Endodermal cell (in vitro differentiated cells): ENCODE measurements at places on chromosomes 3 and 15.

- no peak overlapping the region for H3K27ac ChIP-seq
- DNase-seq: no peak
- peaks cover 4% of the 10 kb centered on the region for H3K4me1 ChIP-seq
- H3K4me3 ChIP-seq: no peak overlapping the region
These were observed 149.3 kb upstream of the SLC2A2 start for GRCh38 chr3:171175741-171176234.

- H3K27ac ChIP-seq: no peak overlapping the region
- H3K36me3 ChIP-seq: no peaks in the 10 kb centered on the region
- no peak overlapping the region for H3K4me3 ChIP-seq
These were observed 113.4 kb upstream of the C2CD4B start for GRCh38 chr15:62278534-62278933.

GRCh38 chr3:157327018-157327417, 109.6 kb upstream of the PTX3 start:
- no peaks in the 10 kb centered on the region for H3K36me3 ChIP-seq
- no peak overlapping the region for H3K27ac ChIP-seq
- no peak overlapping the region for H3K4me3 ChIP-seq

- no peaks in the 10 kb centered on the region for H3K36me3 ChIP-seq
- H3K4me1 ChIP-seq: no peaks in the 10 kb centered on the region
- H3K4me3 ChIP-seq: no peak overlapping the region
- no peaks in the 10 kb centered on the region for H3K27me3 ChIP-seq
These were observed 123.0 kb upstream of the STAC start for GRCh38 chr3:36257158-36257852.

- no peak overlapping the region for H3K4me3 ChIP-seq
- peaks cover 14% of the 10 kb centered on the region for H3K4me1 ChIP-seq
- H3K36me3 ChIP-seq: no peaks in the 10 kb centered on the region
- no peaks in the 10 kb centered on the region for H3K27me3 ChIP-seq
These were observed 92.4 kb upstream of the DAZL start for GRCh38 chr3:16697443-16698147.

GRCh38 chr15:36590838-36591237, 11.4 kb downstream of the CDIN1 start:
- no peak overlapping the region for H3K27ac ChIP-seq
- no peaks in the 10 kb centered on the region for H3K27me3 ChIP-seq
- no peaks in the 10 kb centered on the region for H3K4me1 ChIP-seq

DNA sequence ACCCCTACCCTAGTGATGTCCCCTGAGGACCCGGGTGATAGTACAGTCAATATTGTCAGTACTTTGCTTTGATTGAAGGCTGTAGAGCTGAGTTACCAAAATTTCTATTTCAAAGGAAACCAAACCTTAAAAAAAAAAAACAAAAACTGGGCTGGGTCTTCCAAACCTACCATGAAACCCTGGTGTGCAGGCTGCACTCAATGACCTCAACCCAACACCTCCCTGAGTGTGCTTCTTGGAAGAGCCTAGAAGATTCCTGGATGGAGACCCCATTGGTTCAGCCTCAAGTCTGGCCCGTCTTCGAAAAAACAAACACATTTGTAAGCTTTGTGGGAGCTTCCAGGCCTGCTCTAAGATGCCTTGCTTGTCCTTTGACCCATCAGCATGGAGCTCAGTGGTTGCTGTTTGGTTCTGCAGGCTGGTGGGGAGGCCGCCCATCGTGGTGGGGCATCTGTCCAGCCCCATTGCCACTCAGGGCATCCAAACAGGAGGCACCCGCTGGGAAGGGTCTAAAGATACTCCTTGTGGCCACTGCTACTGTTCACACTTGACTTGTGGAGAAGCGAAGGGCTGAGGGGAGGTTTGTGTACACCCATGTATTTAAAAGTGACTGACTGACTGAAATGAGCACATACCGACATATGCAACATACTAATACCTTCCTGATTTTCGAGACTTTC, 32.2 kb downstream of the CRTAP start:
- no peaks in the 10 kb centered on the region for H3K4me1 ChIP-seq
- no peaks in the 10 kb centered on the region for H3K27me3 ChIP-seq
- no peak overlapping the region for H3K27ac ChIP-seq

GRCh38 chr3:116015931-116016330, 392.6 kb downstream of the GAP43 start:
- DNase-seq: no peak
- no peaks in the 10 kb centered on the region for H3K4me1 ChIP-seq
- H3K27me3 ChIP-seq: no peaks in the 10 kb centered on the region
- H3K36me3 ChIP-seq: no peaks in the 10 kb centered on the region
- no peak overlapping the region for H3K27ac ChIP-seq

GRCh38 chr3:59412516-59412915, 362.7 kb upstream of the CFAP20DC start:
- H3K36me3 ChIP-seq: no peaks in the 10 kb centered on the region
- H3K4me3 ChIP-seq: no peak overlapping the region
- no peaks in the 10 kb centered on the region for H3K4me1 ChIP-seq
- DNase-seq: no peak
- no peak overlapping the region for H3K27ac ChIP-seq

DNA sequence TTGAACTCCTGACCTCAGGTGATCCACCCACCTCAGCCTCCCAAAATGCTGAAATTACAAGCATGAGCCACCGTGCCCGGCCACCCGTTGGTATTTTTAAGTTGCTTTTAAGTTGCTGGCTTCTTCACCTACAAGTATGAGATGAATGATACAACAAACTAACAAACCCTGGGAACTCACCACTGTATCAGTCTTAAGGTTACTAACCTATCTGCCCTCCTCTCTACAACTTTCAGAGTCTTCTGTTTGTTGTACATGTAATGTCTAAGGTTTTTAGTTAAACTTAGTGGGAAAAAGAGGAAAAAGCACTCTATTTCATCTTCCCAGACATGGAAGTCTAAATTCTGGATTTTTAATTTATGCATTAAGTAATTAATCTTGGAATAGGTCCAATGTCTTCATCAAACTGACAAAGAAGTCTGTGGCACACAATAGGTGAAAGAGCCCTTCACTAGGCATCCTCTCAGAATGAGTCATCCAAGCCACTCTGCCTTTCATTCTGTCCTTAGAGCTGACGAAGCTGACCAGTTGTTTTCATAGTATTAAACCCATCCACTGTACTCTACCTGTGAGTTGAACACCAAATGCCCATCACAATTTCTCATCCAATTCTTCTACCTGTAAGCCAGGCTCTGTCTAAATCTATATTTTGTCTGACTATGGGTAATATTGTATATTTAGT, 936.1 kb downstream of the TUSC7 start:
- H3K36me3 ChIP-seq: no peaks in the 10 kb centered on the region
- H3K27ac ChIP-seq: no peak overlapping the region
- no peak overlapping the region for H3K4me3 ChIP-seq
- H3K4me1 ChIP-seq: peaks cover under 1% of the 10 kb centered on the region

- no peaks in the 10 kb centered on the region for H3K27me3 ChIP-seq
- H3K4me1 ChIP-seq: no peaks in the 10 kb centered on the region
- H3K36me3 ChIP-seq: no peaks in the 10 kb centered on the region
- no peak overlapping the region for H3K27ac ChIP-seq
- DNase-seq: no peak
These were observed 63.3 kb downstream of the ULK4 start for GRCh38 chr3:41898631-41899030.
